ENCODE measurements at places on chromosomes 5 and 9. TPM values are rescaled to one million over a fixed set of nuclear protein-coding genes. Genes with fewer than 3 reads are reported as not detected.

NEK6 gene
- 40.0 TPM for polyA plus RNA-seq

BARHL1 gene
- polyA plus RNA-seq = not detected

LCN1 gene
- polyA plus RNA-seq = not detected

ASTN2 gene
- polyA plus RNA-seq = 0.74 TPM

ZNF879 gene
- 2.4 TPM for polyA plus RNA-seq

DHFR gene
- polyA plus RNA-seq = 8.5 TPM

PCYOX1L gene
- polyA plus RNA-seq = 19.4 TPM

SH3PXD2B gene
- not detected for polyA plus RNA-seq

CATSPER3 gene
- polyA plus RNA-seq = 1.3 TPM

COL15A1 gene
- not detected for polyA plus RNA-seq

RNF14 gene
- 7.2 TPM for polyA plus RNA-seq

PTGR1 gene
- not detected for polyA plus RNA-seq

MYMK gene
- not detected for polyA plus RNA-seq

OBP2B gene
- not detected for polyA plus RNA-seq

SLC6A3 gene
- polyA plus RNA-seq = 0.19 TPM

C6 gene
- polyA plus RNA-seq = not detected

PCDHA13 gene
- polyA plus RNA-seq = not detected

CCL21 gene
- polyA plus RNA-seq = not detected

TPM2 gene
- 2.4 TPM for polyA plus RNA-seq

NSA2 gene
- polyA plus RNA-seq = 96.1 TPM

RALGPS1 gene
- 20.7 TPM for polyA plus RNA-seq

BNC2 gene
- 0.01 TPM for polyA plus RNA-seq

ZFP37 gene
- 0.42 TPM for polyA plus RNA-seq

TLX3 gene
- not detected for polyA plus RNA-seq

UAP1L1 gene
- polyA plus RNA-seq = 29.1 TPM

INSYN2B gene
- not detected for polyA plus RNA-seq

ACOT12 gene
- polyA plus RNA-seq = 0.06 TPM

ZNF883 gene
- polyA plus RNA-seq = 0.54 TPM

ORM2 gene
- polyA plus RNA-seq = not detected

CENPP gene
- polyA plus RNA-seq = 1.4 TPM

ZNG1F gene
- 14.0 TPM for polyA plus RNA-seq

CNOT6 gene
- 9.2 TPM for polyA plus RNA-seq

TAF11L5 gene
- not detected for polyA plus RNA-seq

All from B cell (primary cell).